ENCODE measurements at places on chromosomes 7 and 10. TPM values are rescaled to one million over a fixed set of nuclear protein-coding genes. Genes with fewer than 3 reads are reported as not detected.

Gene SRRM3
- 0.50 TPM for total RNA-seq

Gene GPR26
- not detected for total RNA-seq

Gene KCNMA1
- 169 TPM for total RNA-seq

Gene TSC22D4
- total RNA-seq, result 23.0 TPM

Gene TMEM213
- total RNA-seq, result not detected

Gene TWIST1
- total RNA-seq, result 51.1 TPM

Gene PLXDC2
- total RNA-seq, result 6.9 TPM

Gene ASB15
- total RNA-seq, result not detected

Gene C7orf57
- not detected for total RNA-seq

Gene BLNK
- not detected for total RNA-seq

Gene TMEM243
- 41.6 TPM for total RNA-seq
